Mesothelial cell of epicardium (in vitro differentiated cells): ENCODE measurements at places on chromosomes 7 and 10. TPM values are rescaled to one million over a fixed set of nuclear protein-coding genes. Genes with fewer than 3 reads are reported as not detected.
A peak's percentile ranks its signal among the peaks of the same experiment; 100 is the strongest.

DNA sequence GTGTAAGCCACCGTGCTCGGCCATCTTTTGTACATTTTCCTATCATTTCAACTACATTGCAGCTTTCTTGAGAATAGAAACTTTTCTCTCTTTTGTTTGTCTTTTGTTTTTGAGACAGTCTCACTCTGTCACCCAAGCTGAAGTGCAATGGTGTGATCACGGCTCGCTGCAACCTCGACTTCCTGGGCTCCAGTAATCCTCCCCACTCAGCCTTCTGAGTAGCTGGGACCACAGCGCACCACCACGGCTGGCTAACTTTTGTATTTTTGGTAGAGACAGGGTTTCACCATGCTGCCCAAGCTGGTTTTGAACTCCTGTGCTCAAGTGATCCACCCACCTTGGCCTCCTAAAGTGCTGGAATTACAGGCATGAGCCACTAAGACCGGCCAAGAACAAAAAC, 31.3 kb upstream of the DAGLB start:
- H3K4me3 ChIP-seq: no peak overlapping the region
- no peak overlapping the region for H3K27ac ChIP-seq
- peaks cover 20% of the 10 kb centered on the region for H3K4me1 ChIP-seq
- H3K36me3 ChIP-seq: peaks cover 11% of the 10 kb centered on the region

DNA sequence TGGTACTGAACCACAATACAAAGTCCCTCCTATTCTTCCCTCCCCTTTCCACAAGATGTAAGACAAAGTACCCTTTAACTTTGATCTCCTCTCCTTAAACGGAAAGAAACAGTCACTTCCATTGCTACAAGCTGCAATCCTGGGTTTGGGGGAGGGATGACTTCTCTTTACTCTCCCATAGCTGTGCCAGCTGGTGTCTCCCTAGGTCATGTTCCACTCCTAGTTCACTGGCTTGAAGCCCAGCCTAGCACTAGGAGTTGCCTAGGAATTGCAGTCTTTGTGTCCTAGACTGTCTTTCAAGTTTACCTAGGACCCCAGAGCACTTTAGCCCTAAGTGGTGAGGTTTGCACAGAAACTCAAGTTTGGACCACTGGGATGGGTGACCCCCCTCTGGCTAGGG, 311.1 kb downstream of the HPSE2 start:
- peaks cover 7% of the 10 kb centered on the region for H3K27me3 ChIP-seq
- H3K4me3 ChIP-seq: no peak overlapping the region
- no peak for DNase-seq
- H3K36me3 ChIP-seq: no peaks in the 10 kb centered on the region
- no peak overlapping the region for H3K27ac ChIP-seq

Gene STOX1
- total RNA-seq: 2.5 to 3.0 TPM (median 2.6 TPM) in 3 replicates

DNA sequence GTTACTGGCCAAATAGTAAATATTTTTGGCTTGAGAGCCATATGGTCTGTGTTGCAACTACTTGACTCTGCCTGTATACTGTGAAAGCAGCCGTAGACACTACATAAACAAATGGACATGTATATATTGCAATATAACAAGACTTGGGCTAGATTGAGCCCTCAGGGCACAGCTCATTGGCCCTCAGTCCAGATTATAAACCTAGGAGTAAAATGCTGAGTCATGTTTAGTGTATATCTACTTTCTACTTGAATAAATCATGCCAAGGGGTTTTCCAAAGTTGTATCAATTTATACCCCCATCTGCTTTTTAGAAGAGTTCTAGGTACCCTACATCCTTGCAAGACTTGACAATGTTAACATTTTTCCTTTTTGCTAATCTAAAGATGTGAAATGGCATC, 27.4 kb upstream of the POU6F2 start:
- H3K27ac ChIP-seq: no peak overlapping the region
- H3K36me3 ChIP-seq: no peaks in the 10 kb centered on the region
- no peak overlapping the region for H3K4me3 ChIP-seq

DNA sequence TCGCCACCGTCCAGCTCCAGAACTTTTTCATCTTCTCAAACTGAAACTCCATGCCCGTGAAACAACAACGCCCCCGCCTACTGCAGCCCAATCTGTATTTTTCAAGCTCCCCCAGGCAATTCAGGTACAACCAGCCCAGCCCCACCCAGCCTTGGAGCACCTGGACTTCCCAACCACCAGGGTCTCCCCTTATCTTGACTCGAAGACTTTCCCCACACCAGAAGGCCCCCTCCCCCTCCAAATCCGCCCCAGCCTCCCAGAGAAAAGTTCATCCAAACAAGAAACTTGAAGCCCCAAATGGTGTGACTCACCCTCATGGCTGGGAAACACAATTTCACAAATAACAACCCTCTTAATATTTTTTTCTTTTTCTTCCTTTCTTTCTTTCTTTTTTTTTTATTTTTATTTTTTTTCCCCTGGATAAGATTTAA, 10.6 kb downstream of the ZCCHC24 start:
- H3K4me1 ChIP-seq: peaks cover 48% of the 10 kb centered on the region
- no peaks in the 10 kb centered on the region for H3K36me3 ChIP-seq
- H3K27me3 ChIP-seq: no peaks in the 10 kb centered on the region
- H3K27ac ChIP-seq: peak overlapping the region; percentile 86
- H3K4me3 ChIP-seq: no peak overlapping the region
